Stimulated activated naive CD8-positive, alpha-beta T cell treated with anti-CD3 and anti-CD28 coated beads, Interleukin-15, amount 100 ng/mL, for 72 hours (primary cell): ENCODE measurements at places on chromosomes 7 and 10.
A peak's percentile ranks its signal among the peaks of the same experiment; 100 is the strongest.

GRCh38 chr10:5567477-5567876 lies 42.7 kb downstream of the CALML3 start:
- DNase-seq = no peak

DNA sequence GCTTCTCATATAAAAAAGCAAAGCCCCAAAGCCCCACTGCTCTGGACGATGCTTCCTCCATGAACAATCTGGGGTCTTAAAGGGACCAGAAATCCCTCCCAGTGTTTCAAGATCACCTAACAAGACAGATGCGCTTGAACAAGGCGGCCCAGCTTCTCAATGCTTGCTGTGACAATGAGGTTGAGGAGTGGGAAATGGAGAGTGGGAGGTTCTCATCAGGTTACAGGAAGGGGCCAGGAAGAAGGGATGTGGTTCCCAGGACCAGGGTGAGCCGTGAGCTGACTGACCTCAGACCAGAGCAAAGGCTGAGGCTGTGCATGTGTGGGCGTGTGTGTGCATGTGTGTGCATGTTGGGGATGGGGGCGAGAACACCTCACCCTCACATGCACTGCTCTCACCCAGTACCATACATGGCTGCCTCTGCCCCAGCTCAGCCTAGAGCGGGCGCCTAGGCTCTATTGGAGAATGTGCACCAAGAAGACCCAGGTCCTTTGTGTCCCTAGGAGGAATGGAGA lies 220.8 kb upstream of the GPR26 start:
- DNase-seq = no peak

- no peak for DNase-seq
These were observed 20.9 kb downstream of the PSPH start for GRCh38 chr7:56030340-56030739.

GRCh38 chr7:42351316-42351935 lies 114.4 kb upstream of the GLI3 start:
- DNase-seq = no peak

DNA sequence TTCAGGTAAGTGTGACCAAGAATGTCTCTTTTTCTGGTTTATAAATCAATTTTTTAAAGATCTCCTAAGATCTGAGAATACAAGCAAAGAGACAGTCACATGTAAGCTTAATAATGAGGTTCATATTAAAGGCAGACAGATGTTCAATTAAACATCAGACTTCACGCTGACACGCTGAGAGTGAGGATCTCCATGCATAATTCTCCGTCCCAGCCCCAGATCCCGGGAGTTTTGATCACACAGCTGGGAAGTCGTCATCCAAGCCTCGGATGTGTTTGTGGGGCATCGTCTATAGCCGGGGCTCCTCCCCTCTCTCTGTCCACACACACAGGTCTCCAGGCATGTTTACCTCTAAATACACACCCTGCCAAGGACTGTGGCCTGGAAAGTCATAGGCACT lies 223.2 kb downstream of the PTPRN2 start:
- no peak for DNase-seq

DNA sequence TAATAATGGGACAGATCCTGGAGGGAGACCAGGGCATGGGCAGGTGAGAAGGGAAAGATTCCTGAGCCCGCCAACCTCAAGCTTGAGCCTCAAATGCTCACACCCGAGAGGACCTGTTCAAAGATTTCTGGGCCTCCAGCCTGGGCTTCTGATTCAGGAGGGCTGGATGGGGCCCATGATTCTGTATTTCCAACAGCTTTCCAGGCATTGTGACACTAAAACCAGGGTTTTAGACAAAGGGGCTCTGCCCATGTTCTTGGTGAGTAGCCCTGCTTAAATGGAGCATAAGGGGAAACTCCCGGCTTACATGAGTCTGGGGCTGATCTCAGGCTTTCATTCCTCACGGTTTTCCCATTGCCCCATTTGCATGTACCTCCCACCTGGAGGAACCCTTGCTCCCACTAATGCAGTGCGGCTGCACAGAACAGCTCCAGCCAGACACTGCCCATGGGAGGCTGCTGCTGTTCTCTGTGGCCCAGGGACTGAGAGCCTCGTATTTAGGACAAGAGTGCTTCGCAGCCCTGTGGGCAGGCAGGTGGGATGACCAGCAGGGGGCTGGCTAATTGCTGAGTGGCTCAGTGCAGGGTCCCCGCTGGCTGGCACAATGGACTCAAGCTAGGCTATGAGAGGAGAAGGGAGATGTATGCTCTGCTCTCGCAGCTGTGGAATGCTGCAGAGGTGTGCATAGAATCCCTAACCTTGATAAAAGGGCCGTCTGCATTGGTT lies 135.3 kb upstream of the COBL start:
- no peak for DNase-seq

DNA sequence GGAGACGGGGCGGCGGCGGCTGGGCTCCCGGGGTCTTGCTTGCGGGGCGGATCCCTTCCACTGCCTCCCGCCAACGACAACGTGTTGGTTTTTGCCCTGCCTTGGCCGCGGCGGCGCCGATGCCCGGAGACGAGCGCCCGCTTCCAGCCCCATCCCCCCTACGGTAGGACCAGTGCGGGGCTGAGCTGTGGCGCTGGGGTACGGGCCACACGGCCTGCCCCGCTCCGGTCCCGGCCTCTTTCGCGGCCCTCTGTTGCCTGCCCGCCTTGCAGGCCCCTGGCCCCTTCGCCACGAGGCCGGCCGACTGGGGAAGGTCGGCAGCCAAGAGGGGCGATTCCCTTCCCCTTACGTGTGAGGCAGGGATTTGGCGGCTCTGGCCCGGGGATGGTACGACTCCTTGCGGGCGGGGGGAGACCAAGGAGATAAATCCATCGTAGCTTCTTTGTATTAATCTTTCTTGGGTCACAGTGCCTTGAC lies 488 bp downstream of the EIF4H start:
- no peak for DNase-seq

GRCh38 chr7:43758822-43759683 lies 573 bp downstream of the BLVRA start:
- DNase-seq = peak; percentile 56

DNA sequence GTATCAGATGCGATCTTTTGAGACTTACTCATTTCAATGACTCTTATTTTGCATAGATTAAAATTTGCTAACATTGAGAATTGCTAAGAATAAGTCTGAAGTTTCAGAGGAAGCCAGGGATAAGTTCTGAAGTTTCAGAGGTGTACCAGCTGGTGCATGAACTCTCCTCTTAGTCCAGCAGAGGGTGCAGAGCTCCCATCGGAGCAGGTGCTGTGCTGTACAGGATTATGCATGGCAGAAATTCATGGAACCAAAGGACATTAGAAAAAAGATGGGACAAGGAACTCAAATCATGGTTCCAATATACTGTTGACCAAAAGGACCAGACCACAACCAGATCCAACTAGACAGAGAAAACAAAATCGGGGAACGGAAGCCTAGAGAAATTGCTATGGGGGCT lies 41.9 kb downstream of the MGAM2 start:
- DNase-seq = no peak

DNA sequence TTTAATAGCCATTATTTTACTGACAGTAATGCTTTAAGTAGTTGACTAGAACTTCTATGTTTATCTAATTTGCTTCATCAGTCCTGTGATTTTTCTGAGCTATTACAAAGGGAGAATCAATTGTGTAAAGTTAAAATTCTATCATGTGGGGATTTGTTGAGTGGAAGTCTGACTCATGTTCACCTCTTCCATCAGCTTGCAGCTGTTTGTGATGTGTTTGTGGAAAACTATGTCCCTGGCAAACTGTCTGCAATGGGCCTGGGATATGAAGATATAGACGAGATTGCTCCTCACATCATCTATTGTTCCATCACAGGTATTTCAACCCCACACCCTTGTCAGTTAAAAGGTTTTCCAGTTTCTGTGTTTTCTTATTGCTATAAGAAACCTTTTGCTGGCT lies 59.9 kb downstream of the SUGCT start:
- no peak for DNase-seq

GRCh38 chr10:65032867-65033769 lies 1511.9 kb downstream of the REEP3 start:
- DNase-seq = no peak

DNA sequence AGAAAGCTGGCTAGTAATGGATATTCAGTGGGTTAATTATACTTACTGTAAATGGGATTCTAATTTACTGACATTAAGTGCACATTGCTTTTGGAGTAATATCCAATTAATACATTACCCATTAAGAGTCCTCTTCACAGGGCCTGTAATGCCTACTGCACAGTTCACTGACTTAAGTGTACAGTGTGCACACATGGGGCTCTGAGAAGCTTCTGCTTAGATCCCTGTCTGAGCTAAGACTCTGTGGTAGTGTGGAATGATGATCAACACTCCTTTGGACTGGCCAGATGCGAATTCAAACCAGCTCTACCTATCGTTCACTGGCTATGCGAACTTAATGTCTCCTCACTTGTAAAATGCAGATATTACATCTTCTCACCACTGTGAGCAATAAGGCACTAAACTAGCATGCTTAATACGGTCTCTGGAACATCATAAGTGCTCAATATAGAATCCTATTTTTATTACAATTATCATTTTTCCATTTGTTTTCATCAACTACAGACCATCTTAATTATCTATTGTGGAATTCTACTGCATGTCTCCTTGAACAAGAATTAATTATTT lies 53.8 kb upstream of the SEC61G start:
- DNase-seq = no peak

GRCh38 chr7:45157286-45157652 lies 322 bp upstream of the RAMP3 start:
- DNase-seq = no peak
